ENCODE measurements at places on chromosomes 6 and 20.

DNA sequence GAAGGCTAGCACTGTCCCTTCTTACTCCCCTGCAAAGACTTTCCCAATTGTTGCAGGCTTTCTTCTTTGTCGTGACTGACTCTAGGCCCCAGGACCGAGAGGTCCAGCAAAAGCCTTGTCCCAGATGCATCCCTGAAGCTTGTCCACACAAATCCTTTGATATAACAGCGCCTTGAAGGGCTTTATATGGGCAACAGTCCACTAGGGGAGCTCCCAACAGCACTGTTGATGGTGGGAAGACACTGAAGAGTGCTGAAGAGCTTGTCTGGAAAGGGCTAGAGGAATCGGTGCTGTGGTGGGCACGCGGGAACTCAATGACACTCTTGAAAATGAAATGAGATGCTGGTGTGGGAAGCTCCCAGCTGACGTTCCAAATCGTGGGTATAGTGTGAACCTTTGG, 316.1 kb upstream of the CDH4 start:
- no peak for DNase-seq

DNA sequence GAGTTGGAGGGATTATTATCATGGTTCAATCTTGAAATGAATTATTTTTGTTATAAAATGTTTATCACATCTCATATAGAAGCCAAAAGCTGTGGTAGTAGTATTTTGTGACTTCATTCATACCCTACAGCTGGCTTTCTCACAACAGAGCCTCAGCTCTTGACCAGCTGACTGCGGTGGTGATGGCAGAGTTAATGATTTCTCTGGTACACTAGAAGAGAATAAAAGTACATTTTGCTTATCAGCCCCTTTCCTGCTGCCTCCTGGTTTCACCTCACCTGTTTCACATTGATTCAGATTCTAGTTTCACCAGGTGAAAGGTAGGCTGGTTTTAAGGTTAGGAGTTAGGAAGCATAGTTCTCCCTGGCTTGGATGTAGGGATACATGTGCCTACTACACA, 55.7 kb downstream of the AFG1L start:
- no peak for DNase-seq

- DNase-seq, result no peak
Measured at GRCh38 chr20:37308086-37309050, 18.9 kb downstream of the MANBAL start.

GRCh38 chr6:14665827-14666724, 548.5 kb downstream of the CD83 start:
- no peak for DNase-seq

GRCh38 chr6:121590438-121590837, 155.0 kb downstream of the GJA1 start:
- no peak for DNase-seq

GRCh38 chr6:156046841-156047449, 591.3 kb upstream of the NOX3 start:
- DNase-seq, result no peak

- no peak for DNase-seq
Measured at GRCh38 chr6:87504441-87504840, 31.7 kb downstream of the SLC35A1 start.

DNA sequence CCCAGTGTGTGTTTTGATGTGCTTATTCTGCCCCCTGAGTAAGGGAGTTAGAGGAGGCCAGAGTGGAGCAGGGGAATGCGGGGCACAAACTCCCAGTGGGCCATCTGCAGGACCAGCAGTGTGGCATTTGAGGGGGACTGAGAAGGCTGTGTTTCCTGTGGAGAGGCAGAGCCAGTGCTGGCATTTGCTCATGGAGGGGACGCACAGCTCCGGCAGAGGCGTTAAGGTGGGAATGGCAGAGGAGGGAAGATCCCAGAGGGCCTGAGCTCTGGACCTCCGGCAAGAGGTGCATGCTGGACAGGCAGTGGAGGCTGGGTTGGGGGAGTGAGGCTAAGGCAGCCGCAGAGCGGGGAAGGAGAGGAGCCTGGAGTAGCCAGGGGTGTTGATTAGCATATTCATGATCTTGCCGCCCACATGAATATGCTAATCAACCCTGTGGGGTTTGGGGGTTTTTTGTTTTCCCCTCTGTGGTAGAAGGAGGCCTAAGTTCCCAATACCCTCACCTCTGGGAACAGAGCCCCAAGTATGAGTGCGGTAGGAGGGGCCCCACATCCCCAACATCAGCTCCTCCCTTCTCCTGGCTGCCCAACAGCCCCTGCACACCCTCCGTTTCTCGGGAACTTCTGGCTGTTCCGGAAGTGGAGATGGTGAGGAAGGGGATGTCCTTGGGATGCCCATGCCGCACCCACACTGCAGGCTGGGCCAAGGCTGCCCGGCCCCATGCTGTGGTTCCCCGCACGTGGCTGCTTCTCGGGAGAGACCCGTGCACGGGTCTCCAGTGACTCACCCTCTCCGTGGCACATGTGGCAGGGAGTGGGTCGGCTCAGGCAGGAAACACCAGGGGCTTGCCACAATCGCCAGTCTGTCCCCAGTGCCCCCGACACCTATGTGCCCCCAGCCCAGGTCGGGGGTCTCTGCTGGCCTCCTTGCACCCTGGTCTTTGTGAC, 33.8 kb downstream of the DLGAP4 start:
- no peak for DNase-seq

GRCh38 chr6:90759664-90760063, 172.8 kb upstream of the MAP3K7 start:
- no peak for DNase-seq

DNA sequence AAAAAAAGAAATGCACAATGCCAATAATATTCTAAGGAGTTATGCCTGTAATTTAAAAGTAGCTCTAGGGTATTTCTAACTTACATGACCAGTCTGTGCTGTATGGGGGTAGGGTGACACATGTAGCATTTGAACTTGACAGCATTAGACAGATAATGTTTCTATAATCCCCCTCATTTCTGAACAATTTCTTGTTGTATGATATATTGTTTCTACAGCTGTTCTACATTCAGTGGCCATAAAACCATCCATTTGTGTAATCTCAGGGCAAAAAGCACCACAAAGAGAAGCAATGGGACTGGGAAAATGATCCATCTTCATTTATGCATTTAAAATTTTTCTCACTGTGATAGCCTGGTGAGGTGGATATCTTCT, 767.8 kb downstream of the TFAP2A start:
- DNase-seq, result no peak

GRCh38 chr6:168121303-168121665, 42.3 kb upstream of the FRMD1 start:
- DNase-seq, result no peak

DNA sequence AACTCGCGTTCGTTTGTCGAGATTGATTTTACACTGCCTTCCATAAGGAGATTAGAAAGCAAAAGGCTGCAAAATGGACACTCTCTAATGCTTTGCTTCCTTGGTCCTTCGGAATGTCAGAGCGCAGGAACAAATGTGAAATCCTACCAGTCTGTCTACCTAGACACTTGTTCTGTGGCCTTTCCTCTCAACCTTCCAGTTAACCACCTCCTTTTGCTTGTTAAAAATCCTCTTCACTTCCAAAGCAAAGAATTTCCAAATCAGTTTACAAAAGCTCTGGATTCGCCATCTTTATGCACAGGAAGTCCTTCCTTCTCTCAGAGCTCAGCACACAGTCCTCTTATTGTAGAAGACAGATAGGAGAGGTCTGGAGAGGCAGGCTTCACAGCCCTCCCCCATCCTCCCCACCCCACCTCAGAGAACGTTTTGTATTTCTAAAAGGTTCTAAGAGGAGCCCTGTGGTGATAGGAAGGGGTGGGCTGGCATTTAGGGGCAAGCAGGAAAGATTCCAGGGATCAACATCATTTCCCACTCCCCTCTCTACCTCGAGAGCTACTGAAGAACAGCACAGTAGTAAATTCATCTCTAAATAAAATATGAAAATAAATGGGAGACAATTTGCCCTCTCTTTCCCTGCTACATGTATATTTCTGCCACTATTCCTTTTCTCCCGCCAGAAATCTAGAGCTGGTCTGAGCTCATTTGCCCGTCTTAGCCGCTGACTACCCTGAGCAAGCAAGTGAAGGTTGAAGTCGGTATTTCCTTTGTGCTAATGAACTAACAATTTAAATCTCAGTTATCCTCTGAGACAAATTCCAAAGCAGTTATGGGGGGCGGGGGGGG, 18.9 kb downstream of the TFAP2A start:
- DNase-seq, result no peak

DNA sequence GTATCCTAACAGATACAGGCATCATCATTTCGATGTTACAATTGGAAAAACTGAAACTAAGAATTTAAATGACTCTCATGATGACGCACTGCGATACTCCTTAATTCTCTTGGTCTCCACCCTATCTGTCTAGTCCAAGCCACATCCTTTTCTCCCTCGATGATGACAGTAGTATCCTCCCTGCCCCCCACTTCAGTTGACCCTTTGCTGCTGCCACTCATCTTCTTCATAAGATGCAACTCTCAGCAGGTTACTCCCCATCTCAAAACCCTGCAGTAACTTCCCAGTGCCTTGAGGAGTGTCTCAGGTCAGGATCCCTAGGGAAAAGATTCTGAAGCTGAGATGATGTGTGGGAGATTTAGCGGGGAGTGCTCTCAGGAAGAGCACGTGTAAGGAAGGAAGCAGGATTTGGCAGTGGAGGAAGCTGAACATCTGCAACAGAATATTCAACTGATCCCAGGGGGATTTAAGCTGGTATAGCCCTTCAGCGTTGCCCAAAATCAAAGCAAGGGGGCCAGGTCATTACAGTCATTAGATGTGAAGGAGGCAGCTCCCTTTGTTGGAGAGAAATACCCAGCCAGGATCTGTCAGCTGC, 16.1 kb downstream of the JPH2 start:
- no peak for DNase-seq

GRCh38 chr20:61974357-61974665, 91.4 kb downstream of the TAF4 start:
- DNase-seq, result no peak
